ENCODE measurements at places on chromosomes 6 and 20.

DNA sequence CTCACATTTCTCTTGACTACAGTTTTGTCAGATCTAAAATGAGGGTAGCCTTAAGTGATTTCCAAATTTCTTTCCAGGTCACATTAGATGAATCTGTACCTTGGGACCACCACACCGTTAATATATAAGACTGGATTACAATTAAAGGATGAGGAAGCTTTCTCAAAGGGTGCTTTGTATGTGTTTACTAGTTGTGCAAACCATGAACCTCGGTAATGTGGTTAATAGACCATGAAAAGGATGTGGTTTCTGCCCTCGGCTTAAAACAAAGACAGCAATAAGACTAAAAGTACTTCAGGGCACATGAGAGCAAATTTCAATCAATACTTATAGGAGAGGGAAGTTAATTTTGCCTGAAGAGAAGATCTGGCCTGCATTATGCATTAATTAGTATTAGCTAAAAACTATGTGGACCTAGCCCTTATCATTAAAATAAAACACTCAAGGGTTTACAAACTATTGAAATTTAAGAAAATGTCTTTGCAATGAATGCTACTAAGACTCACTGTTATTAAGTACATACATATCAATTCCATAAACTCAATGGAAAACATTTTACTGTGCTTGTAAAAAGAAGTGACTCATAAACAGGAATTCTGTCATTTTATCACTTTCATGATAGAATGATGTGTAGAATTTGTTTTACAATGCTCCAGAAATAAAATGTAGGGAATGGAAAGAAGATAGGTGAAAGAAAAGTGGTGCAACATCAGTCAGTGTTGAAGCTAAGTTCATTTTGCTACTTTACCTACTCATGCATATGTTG lies 936 bp upstream of the TMX4 start:
- DNase-seq, result no peak

DNA sequence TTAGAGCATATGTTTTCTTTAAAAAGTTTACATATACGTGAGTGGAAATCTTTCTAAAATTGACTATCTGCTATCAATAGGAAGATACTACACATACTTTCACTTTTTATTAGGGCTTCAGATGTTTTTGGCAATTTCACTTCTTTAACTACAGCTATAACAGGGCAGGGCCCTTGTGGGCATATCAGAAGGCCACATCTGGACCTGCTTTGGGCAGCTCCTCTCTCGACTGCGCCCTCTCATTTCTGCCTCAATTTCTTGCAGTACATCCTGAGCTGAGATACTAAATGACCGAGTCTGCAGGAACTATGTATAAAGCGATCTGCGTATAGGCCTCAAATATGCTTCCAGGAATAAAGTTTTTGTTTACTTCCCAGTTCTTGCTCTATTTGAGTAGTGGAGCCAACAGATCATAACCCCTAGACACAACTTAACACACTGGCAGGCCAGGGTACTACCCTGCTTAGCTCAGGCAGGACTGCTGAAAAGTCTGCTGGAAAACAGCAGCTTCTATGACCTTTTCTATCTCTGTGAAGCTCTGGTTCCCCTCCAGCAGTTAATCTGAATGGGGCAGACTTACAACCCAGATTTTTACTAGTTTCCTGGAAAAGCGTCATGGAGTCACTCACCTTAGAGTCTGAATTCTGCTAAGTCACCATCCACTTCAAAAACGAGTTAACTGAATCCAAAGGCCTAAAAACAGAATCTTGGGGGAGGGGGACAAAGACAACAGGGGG lies 12.7 kb downstream of the GCLC start:
- no peak for DNase-seq

GRCh38 chr6:16545382-16545781 lies 215.9 kb downstream of the ATXN1 start:
- no peak for DNase-seq

DNA sequence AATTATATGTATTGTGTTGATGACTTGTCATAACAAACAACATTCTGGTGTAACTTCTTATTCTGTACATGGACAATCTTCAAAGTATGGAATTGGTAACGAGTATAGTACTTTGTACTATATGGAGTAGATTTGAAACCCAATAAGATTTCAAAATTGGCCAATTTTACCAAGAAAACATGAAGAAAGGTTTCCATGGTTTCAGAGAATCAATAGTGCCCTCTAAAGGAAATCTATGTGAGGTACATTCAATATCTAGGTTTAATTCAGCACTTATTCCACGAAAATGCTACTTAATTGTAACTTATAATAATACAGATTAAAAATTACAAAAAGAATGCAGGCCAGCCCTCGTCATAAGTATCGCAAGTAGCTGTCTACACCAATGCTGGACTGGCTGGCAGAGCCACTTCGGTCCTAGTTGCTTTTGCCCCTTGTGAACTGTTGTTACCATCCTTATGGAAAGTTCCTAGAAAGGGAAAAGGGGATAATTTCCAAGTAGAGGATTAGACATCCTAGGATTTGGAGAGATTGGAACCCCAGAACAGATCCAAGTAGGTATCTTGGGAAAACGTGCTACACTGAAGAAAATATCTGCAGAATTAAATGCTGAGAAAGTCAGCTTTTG lies 70.9 kb downstream of the LCA5 start:
- DNase-seq, result peak; percentile 47
